Bone marrow (tissue), 2 donors: ENCODE measurements at places on chromosomes 16 and 17.

- DNase-seq: peak; percentile 24
These were observed 562 bp downstream of the ZC3H7A start for GRCh38 chr16:11796227-11797165.

DNA sequence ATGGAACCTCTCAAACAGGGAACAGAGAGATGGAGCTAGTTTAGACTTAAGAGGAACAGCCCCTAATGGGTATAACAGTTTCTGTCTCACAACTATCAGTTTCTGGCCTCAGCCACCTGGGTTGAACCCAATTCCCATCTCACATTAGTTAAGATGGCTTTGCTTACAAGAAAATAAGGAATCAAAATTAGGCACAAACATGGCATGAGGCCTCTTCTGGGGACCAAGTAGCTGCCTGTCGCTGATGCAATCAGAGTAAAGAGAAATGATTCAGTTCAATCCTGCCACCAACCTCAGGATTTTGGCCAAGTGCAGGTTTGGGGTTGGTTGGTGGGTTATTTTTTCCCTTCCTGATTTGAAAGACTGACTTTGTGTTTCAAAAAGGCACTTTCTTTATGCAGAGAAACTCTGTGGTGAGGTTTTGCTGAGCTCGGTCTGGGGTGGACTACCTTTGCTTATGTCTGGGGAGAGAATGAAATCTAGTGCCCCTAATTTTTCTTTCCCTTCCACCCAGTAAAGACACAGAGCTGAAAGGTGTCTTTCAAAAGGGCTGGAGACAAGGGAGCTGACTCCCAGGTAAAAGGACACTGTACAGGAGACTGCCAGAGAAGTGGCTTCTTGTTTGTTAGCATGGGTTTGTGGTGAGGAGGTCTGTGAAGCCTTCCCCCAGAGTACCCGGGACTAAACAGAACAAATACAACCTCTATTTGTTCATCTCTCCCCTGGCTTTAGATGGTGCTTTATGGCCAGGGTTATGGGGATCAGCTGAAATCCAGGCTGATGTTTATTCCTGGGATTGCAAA lies 44.8 kb upstream of the NFAT5 start:
- no peak for DNase-seq

DNA sequence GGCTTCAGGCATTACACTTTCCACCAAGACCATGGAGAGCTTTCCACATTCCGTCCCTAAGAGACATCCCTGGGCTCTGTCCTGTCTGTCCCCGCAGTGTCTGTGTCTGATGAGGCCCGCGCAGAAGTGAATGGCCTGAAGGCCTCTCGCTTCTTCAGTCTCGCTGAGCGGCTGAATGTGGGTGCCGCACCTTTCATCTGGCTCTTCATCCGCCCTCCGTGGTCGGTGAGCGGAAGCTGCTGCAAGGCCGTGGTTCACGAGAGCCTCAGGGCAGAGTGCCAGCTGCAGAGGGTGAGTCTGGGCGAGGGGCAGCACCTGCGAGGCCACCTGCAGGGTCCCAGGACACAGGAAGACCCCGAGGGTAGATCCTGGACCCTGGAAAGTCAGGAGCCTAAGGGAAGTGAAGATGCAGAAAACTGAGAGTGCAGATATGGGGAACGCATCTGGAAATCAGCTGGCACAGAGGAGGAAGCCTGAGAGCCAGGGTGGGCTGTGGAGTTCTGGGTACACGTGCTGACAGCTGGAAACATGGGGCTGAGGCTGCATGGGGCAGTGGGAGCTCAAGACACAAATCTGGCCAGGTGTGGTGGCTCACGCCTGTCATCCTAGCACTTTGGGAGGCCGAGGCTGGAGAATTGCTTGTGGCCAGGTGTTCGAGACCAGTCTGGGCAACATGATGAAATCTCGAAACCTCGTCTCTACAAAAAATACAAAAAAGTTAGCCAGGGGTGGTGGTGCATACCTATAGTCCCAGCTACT lies 8.0 kb downstream of the CCNF start:
- DNase-seq: no peak

- DNase-seq: no peak
These were observed 7.9 kb upstream of the MSL1 start for GRCh38 chr17:40113907-40114245.

DNA sequence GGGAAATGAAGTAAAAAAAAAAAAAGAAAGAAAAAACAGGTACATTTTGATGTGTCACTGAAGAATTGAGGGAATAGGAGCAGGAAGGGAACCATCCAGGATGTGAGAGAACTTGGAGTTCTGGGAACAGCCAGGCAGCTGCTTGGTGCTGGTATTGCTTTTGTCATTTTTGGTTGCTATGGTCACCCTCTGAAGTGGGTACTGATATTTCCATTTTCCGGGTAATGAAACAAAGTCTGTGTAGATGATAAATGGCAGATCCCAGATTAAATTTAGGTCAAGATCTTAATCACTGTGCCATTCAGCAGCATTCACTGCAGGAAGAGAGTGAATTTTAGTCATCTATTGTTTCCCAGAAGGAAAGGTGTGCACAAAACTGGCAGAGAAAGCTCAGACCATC lies 93.6 kb downstream of the ABCA8 start:
- DNase-seq: no peak

DNA sequence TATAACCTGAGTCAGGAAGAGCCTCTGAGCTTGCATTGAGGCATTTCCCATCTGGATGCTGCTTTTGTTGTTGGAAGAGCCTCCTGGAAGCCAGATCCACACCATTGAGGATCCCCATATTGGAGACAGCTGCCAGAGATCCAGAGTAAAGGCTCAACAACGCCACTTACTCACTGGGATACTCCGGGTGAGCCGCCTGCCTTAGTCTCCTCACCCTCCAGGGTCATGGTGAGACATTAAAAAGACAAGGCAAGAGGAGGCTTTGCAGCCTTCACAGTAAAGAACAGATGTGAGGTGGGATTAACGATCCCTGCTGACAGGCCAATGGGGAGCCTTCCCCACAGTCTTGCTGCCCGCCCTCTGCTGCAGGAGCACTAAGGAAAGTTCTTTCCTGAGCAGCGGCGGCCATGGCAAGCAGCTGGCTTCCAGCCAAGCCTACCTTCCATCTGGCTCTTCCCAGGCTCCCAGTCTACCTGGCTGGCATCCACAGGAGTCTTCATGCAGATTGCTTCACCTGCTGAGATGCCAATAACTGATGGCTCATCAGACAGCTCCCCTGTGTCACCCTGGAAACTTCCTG lies 198.5 kb downstream of the CYLD start:
- no peak for DNase-seq

- no peak for DNase-seq
These were observed 165.0 kb upstream of the RBFOX1 start for GRCh38 chr16:7167626-7168025.

DNA sequence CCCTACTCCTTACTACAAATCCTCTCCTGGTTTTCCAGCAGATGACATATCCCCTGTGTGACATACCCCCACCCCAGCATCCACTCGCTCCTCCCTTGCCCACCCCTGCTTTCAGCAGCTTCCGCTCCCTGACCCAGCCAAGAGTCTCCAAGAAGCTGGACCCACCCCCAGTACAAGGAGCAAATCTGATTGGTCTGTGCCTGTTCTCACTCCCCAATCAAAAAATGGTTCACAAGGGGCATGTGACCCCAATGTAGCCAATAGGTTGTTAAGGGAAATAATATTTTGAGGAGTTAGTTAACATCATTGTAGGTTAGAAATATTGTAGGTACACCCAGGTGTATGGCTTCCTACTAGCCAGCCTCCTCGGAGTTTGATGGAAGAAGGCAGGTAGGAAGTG lies 70.1 kb downstream of the GP2 start:
- DNase-seq: no peak

- DNase-seq: peak; percentile 68
These were observed 4.0 kb upstream of the SCN4A start for GRCh38 chr17:63976702-63977101.

GRCh38 chr17:5237541-5238016 lies 2.9 kb upstream of the SCIMP start:
- DNase-seq: peak; percentile 16

DNA sequence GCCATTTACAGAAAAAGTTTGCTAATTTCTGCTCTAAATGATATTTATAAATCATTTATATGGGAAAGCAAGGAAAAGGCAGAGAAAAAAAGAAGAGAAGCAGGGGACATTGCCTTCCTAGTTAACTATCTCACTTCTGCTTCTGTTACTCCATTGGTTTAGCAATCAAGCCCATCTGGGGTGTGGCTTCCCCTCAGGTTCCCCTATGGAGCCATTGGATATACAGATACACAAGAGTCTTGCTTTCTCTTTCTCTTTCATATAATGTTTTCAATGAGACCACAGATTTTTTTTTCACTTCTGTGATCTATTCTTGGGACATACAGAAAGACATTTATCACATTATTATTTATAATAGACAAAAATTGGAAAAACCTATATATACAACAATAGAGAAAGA lies 105.6 kb upstream of the TOM1L1 start:
- no peak for DNase-seq

GRCh38 chr17:40134184-40134583 lies 6.2 kb upstream of the CASC3 start:
- DNase-seq: no peak
